ENCODE measurements at places on chromosomes 11 and 22.

- DNase-seq, result no peak
Observed at GRCh38 chr11:47216121-47216798, 1.5 kb downstream of the DDB2 start.

DNA sequence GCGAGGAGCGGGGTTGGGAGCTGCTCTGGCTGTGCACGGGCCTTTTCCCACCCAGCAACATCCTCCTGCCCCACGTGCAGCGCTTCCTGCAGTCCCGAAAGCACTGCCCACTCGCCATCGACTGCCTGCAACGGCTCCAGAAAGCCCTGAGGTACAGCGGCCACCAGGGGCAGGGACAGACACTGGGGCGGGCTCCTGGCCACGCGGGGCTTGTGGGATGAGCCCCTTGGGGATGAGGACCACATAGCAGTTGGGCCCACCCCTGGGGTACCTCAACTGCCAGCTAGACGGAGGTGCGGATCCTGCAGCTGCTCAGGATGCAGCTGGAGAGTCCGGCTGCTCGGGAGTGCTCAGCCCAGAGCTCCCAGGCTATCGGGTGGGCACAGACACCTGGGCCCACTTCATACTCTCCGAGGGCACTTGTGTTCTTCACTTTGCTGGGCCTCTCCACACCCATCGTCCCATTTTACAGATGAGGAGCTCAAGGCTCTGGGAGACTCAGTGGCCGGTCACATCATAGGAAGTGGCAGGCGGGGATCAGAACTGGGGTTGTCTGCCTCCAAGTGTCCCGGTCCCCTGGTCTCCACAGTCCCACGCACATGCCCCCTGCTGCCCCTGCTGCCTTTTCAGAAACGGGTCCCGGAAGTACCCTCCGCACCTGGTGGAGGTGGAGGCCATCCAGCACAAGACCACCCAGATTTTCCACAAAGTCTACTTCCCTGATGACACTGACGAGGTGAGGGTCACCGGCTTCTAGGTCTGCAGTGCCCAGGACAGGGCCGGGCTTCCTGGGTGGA is 77.6 kb downstream of the MYO7A start:
- DNase-seq, result no peak

DNA sequence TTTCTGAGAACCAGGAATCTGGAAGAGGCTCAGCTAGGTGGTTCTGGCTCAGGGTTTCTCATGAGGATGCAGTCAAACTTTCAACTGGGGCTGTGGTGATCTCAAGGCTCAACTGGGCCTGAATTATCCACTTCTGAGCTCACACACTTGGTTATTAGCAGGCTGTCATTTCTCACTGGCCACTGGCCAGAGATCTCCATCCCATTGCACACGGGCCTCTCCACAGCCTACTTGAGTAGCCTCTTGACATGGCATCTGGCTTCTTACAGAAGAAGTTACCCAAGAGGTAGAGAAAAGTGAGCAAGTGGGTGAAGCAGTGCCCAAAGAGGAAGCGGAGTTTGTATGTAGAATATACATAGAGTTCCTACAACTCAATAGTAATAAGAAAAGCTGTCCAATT is 16.0 kb downstream of the CALCA start:
- DNase-seq, result no peak

DNA sequence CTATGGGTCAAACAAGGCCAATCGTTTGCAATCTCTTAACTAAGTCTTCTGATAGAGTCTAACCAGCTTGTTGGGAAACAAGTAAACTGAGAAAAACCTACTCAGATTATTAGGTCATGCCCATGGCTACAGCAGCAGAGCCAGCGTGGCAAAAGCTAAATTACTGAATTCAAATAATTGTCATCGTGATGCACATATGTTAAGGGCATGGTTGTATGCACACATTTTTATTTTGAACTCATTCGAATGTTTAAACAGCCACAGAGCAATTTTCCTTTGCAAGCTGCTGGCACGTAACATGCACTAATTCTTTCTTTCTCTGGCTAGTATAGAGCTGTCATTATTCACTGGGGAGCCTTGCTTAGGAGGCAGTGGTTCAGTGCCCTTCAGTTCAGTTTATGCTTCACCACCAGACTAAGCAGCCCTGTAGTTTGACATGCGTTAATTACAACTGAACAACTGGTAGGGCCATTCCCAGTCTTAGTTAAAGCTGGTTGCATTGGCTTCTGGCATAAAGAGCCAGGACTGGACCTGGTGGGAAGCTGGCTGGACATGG is 396.4 kb downstream of the METTL15 start:
- DNase-seq, result no peak

DNA sequence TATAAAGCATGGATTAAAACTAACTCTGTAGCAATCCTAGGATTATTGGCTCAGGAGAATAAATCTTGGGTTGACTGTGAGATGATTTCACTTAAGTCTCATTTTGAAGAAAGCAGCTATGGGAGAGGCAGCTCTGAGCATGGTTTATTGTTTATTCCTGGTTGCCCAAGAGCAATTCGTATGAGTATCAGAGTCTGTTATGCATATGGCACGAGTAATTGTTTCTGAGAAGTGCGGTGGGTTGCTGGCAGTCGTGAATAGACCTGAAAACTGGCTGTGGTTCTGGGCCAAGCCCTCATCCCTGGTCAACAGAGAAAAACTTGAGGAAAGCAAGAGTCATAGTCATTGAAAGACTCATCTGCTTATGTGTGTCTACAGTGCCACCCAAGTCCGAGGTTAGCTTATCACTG is 26.8 kb downstream of the DIXDC1 start:
- DNase-seq, result no peak

DNA sequence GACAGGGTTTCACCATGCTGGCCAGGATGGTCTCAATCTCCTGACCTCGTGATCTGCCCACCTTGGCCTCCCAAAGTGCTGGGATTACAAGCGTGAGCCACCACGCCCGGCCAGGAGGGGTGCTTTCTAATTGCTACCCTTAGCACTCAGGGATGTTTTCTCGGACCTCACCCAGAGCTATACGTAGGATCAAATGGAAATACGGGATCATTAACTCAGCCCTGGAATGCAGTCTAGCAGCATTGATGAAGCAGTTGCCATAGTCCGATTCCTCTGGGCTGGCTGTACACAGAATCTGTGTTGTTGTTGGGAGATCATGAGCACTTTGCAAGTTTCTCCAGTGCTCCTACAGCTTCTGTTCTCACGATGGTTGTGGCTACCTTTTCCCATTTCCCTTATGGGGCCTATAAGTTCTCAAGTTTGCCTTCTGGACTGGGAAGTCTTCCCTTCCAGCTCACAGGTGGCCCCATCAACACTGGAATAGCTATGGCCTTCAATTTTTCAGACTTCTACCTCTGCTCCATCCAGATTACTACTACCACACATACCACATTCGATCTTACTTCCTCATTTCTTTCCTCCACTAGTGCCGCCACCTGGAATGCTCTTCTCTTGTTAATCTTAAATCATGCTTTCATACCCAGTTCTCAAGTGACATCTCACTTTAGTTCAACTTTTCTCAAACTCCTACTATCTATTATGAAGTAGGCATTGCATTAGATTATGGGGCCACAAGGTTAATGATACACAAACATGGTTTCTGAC is 16.1 kb upstream of the PCF11 start:
- no peak for DNase-seq

GRCh38 chr11:33553486-33553885 is 147.1 kb downstream of the C11orf91 start:
- no peak for DNase-seq

- no peak for DNase-seq
Observed at GRCh38 chr11:58597486-58598144, 18.8 kb downstream of the ZFP91 start.

- no peak for DNase-seq
Observed at GRCh38 chr22:48678171-48679135, 1149.2 kb downstream of the BRD1 start.

DNA sequence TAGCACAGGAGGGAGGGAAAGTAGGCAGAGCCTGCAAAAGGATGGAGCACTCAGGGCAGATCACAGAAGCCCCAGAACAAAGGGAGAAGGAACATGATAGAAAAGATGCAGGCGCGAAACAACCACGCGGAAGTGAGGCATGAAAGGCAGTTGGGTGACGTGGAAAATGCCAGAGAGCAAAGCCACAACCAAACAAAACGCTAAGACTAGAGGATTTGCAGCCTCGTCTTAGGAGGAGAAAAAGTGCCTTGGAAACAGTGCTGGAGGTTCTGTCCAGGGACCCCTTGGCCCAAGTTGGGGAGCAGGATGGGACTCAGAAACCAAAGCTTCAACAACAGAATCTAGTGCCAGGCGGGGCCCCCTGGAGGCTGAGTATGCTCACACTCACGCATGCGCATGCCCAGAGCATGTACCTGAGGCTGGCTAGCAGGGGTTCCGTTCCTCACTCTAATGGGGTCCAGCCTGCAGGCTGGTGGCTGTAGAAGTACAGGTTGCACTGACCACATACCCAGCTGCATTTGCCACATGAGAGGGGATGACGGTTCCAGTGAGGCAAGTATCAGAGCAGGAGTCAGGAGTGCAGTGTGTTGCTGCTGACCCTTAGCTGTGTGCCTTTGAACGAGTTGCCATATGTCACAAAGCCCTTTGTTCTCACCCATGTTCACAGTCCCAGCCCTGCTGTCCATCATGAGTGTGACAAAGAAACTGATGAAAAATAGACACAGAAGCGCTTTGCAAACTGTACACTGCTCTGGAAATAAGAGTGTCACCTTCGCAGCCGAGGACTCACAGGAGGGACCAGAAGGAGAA is 568.6 kb upstream of the CADM1 start:
- DNase-seq, result no peak

DNA sequence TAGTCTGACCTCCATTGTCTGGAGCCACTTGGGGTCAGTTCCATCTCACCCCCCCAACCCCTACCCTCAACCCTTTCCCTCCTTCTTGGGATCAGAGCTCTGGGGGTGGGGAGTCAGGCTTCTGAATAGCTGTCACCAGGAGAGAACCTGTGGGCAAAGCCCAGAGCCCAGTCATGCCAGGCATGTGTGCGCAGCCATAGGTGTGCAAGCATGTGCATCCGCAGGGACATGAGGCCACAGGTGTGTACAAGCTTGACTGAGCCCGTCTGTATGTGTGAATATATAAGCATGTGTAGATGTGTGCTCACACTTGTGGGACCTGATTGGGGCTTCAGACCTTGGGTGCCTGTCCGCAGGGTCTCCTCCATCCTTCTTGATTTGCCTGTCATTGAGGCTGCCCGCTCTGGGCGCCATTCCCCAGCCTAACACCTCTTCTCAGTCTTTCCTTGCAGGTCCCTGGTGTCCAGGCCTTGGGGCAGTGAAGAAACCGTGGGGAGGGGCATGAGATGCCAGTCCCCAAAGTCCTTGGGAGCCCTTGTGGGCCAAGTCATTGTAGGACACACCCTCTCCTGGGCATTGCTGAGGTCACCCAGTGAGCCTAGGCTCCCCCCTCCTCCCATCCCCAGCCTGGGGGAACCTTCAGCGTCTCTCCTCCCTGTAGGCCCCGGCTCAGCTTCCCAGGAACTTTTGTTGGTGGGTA is 9.0 kb downstream of the ATG16L2 start:
- DNase-seq, result no peak

DNA sequence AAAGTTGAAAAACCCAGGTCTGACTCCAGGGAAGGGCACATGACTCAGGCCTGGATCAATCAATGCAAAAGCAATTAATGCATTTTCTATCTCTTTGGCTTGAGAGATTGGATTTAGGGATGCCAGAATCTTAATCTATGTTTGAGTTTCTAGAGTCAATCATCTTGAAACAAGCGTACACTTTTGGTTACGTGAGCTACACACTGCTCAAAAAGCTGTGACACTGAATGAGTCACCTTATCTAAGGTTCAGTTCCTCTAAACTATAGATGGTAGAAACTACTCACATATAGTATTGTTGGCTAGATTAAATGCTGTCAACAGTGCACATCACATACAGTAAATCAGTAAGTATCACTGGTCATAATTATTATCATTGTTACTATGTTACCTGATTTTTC is 24.2 kb downstream of the MRE11 start:
- no peak for DNase-seq
